AG04449 (cell line): ENCODE measurements at places on chromosomes 2 and 18.

DNA sequence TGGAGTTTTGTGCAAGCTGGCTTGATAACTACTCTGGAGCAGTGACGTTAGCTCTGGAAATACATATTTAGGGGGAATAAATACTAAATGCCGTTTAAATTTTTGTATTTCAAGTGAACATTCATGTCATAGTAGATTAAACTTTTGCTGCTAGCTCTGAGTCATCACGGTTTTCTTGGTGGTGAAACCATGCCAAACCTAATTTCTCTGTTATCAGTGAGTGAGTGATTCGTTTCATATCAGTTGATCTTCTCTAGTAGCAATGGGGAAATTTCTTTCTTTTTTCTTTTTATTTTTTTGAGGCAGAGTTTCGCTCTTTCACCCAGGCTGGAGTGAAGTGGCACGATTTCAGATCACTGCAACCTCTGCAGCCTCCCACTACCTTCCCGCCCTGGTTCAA is 211.1 kb downstream of the PTPRM start:
- no peak for DNase-seq

GRCh38 chr2:233531955-233532354 is 34.6 kb downstream of the USP40 start:
- no peak for DNase-seq

DNA sequence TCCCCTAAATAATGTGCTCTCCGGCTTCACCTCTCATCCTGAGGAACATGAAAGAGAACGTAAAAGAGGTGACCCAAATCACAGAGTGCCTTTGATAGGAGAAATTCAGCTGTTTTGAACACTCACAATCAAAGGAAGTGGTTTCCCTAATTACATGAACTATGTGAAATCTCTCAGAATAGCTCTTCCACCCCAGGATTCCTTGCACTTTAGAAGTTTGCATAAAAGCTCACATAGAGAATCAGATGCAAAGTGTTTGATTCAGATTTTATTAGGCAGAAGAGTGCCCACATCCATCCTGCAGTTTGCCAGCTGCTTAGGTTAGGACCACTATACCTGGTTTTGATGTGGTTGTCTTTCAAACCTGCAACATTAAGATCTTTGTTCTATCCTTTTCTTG is 61.0 kb downstream of the MAP3K20 start:
- DNase-seq, result no peak

DNA sequence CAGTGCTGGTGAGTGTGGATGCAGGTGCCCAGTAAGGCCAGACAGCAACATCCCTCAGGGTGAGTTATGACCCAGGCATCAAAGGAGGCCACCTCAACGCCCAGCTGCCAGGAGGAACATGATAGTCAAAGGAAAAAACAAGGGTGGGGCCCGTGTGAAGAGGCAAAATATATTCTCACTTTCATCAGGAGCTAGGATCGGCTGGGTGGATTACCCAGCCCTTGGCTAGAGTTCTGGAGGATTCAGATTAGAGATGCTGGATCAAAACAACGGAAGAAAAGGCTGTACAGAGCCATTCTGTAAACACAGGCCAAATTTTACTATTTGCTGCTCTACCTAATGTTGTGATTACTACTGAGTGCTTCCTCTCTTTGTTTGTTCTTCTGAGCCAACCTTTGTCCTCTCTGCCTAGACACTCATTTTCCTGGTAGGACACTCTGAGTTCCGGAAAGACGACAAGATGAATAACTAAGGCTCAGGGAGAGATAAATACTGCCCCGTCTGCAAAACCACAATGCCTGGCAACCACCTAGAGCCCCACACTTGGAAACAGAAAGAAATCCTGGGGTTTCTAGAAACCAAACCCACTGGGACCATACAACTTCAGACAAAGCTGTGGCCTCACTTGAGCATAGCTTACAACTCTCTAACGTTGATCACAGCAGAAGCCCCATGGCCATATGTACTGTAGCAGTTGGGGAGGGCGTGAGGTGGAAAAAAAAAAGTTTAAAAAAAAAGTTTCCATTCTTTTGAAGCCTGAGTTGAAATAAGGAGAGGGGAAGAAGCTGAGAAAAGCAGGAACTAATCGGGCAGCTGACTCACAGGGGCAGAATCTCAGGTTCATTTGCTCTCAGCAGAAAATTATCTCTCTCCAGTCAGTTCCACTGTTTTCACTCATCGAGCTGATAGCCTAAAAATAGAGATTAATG is 17.8 kb upstream of the PMAIP1 start:
- no peak for DNase-seq

- no peak for DNase-seq
These were observed 304.4 kb downstream of the CTNNA2 start for GRCh38 chr2:79817288-79817687.

DNA sequence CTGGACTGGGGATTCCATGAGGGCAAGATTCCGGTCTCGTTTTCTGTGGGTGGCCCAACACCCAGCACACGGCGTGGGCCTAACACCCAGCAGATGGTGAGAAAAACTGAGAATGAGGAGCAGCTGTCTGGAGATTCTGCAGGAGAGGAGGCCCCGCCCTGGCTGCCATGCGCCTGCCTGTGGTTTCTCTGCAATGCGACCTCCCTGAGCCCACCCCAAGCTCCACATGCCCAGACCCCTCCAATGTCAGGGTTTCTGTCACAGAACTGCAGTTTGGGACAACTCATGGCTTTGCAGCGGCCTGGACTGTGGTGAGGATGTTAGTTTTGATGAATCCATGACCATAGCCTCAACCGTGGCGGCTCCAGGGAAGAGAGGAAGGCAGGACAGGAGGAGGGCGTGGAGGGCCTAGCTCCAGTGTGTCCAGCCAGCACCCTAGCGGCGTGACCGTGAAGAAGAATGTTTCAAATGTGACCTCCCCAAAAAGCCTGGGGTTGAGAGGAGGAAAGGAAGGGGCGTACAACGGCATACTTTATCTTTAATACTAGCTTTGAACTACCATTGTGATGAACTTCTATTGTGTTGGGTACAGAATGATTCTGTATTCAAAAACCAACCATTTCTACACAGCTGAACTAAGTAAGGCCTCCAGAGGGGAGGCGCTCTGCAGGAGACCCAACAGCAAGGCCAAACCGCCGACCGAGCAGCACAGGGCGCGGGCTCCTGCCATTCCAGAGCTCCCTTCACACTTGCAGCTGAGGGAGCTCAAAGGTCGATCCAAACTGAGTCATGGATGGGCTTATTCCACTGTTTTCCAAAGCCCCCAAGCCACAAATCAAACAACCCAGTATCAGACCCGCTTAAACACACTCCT is 3.4 kb downstream of the PXDN start:
- DNase-seq, result no peak

GRCh38 chr2:6941299-6942046 is 24.3 kb downstream of the RNF144A start:
- no peak for DNase-seq

DNA sequence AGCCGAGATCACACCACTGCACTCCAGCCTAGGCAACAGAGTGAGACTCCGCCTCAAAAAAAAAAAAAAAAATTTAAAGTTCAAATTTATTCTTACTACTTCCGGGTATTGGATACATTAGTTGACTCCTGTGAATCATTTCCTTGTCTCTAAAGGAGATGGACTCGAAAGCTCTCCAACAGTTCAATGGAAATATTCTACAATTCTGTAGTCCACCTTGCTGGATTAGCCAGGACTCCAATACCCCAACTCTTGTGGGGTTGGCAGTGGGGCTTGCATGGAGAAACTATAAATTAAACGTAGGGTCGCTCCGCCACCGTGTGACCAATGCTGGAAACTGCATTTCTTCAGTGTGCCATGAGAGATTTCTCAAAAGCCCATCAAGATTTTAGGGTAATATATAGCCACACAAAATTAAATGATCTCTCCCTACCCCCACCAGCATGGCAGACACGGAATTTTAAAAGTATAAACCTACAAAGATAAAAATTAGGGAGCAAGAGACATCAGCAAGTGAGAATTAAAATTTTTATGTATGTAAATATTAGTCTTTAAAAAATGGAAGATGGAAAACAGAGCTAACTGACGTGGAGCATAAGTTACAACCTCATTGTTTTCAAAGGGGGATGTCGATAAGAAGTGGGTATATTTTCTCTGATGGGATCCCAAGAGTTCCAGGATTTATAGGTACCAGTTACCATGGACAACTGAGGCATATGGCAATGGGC is 27.8 kb upstream of the GAREM2 start:
- DNase-seq, result peak; percentile 14

GRCh38 chr2:102558463-102558862 is 60.9 kb upstream of the SLC9A2 start:
- no peak for DNase-seq

GRCh38 chr18:54386043-54386442 is 28.3 kb downstream of the C18orf54 start:
- no peak for DNase-seq

GRCh38 chr18:58217052-58217451 is 173.0 kb downstream of the NEDD4L start:
- DNase-seq, result no peak

- DNase-seq, result no peak
These were observed 121.5 kb downstream of the PIEZO2 start for GRCh38 chr18:11027862-11028261.

GRCh38 chr2:28407976-28408690 is 15.5 kb downstream of the FOSL2 start:
- DNase-seq, result no peak

DNA sequence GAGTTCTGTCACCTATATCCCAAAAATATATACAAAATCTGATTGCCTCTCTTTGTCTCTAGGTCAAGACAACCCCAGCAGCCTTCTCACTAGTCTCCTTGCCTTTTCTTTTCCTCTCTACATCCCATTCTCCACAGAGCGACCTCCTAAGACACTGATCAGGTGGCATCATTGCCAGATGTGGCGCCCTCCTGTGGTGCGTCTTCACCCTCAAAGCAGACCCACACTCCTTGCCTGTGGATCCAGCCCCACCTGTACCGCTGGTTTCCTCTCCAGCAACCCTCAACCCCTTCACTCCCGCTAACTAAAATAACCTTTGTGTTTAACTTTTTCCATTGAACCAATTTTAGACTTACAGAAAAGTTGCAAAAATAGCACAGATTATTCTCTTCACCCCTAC is 273.3 kb downstream of the GLI2 start:
- no peak for DNase-seq

- DNase-seq, result no peak
These were observed 114.3 kb downstream of the DIS3L2 start for GRCh38 chr2:232075859-232076258.

DNA sequence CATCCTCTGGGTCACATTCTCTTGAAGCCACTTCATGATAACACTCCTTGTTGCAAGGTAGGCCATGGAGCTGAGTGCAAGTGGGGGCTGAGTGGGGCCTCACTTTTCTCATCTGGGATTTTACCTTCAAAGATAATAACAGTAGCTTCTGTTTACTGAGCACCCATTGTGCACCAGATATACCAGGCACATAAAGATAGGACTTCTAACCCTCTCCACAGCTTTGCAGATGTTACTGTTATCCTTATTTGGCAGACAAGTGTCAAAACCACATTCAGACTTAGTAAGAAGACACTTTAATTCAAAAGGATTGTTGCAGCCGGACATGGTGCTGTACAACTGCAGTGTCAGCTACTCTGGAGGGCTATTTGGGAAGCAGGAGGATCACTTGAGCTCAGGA is 12.8 kb upstream of the FAM136A start:
- no peak for DNase-seq

DNA sequence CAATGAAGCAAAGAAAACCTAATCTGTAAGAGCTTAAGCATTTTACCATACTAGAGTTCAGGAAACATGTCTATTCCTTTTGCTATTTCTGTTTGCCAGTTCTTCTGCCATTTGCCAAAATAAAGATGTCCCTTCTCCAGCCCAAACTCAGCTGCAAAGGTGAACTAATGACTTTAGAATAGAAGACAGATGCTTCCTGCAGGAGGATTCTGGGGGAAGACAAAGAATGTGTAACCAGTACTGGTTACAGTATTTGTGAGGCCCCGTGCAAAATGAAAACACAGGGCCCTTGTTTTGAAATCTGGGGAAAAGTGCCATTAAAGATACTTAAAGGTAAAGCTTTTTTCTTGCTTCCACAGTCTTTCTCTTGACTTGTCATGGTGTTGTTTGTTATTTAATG is 34.3 kb upstream of the MTX2 start:
- DNase-seq, result no peak

DNA sequence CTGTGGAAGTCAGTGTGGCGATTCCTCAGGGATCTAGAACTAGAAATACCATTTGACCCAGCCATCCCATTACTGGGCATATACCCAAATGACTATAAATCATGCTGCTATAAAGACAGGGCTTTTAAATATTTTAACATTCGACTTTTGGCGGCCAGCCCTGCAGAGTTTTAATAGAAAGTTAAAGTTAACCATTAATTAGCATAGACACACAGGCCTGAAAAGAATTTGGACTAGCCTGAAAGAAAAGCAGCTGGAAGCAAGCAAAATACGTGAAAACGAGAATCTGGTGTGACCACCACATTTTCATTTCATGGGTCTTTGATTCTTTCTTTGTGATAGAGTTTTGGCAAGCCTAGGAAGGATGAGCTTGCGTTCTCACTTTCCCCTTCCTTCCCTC is 184.0 kb downstream of the SCG2 start:
- DNase-seq, result no peak

DNA sequence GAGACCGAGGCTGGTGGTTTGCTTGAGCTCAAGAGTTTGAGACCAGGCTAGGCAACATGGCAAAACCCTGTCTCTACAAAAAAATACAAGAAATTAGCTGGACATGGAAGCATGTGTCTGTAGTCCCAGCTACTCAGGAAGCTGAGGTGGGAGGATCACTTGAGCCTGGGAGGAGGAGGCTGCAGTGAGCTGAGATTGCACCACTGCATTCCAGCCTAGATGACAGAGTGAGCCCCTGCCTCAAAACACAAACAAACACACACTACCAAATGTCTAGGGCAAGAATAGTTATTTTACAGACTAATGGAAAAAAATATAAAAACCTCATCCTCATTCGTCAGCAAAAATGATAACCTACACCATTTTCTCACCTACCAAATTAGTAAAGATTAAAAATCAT is 15.3 kb downstream of the BUB1 start:
- no peak for DNase-seq

DNA sequence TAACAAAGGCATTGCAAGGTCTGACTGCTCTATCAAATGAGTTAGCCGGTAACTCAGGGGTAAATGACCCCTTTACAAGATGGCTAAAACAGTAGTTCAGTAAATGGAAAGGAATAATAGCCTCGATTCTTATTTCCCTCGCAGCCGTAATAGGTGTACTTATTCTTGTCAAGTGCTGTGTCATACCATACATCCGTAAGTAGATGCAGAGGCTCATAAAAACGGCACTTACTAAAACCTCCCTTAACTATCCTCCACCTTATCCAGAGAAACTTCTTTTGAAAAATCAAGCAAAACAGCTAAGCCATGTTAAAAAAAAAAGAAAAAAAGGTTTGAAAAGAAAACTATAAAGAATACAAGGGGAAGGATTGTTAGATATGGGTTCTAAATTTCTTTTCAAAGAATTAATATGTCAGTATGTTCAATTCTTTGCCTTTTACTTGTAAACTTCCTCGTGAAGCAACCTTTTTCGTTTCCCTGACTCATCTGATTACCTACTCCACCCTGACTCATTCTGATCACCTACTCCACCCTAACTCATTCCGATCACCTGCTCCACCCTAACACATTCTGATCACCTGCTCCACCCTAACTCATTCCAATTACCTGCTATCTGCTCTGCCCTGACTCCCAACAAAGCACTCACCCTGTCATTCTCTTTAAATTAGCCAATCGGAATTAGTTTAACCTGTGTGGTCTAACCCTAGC is 127.5 kb downstream of the SPAG16 start:
- no peak for DNase-seq
